ENCODE measurements at places on chromosomes 5 and 9.
A peak's percentile ranks its signal among the peaks of the same experiment; 100 is the strongest.

DNA sequence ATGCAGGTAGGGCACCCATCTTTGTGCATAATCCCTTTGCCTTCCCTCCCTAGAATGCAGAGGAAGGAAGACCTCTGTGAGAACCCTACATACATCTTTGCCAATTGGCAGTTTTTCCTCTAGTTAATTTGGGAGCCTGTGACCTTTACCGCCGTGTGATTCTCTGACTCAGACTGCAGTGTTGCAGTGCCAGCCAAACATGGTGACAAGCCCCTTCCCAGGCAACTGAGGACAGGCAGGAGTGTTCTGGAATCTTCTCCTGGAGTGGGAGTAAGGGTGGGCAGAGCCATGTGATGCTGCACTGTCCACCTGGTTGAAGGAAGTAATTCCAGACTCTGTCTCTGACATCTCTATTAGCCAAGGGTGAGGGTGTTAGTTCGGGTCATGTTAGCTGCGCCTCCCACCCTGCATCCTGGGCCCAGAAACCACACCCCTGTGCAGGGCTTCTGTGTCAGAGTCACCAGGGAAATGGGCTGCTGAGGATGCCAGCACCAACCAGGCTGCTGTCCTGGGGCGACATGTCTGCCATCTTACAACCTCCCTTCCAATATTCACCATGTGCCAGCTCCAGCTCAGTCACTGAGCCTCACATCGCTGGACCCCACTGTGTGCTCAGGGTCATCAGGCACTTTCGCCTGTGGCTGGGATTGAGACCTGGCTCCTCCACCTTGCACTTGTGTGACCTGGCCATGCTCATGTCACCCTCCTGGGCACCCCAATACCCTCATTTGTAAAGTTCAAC lies 21.8 kb downstream of the KCNIP1 start:
- DNase-seq = no peak

DNA sequence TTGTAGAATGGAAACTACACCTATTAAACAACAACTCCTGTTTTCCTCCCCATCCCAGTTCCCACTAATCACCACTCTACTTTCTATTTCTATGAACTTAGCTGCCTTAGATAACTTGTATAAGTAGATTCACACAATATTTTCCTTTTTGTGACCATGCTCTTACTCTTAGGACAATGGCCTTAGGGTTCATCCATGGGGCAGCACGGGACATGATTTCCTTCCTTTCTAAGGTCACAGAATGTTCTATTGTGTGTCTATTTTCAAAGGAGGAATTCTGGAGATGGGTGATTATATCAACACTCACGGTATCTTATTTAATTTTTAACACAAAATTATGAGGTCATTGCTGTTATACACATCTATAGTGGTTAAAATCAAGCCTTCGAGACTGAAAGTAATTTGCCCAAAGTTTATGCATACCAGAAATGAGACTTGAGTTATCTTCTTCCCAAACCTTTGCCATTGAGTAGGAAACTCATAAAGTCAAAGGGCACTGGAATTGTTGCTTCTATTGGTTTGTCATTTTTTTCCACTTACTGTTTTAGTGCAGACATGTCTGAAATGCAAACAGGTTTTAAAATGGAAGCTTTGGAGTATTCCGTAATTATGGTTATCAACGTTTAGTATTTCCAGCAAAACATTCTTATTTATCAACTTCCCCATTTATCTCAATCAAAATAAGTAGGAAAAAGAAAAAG lies 23.6 kb downstream of the CTSL start:
- DNase-seq = no peak

GRCh38 chr5:97844797-97845196 lies 661.8 kb upstream of the RIOK2 start:
- no peak for DNase-seq

GRCh38 chr9:87370049-87370685 lies 127.5 kb upstream of the DAPK1 start:
- no peak for DNase-seq

GRCh38 chr5:107523029-107523680 lies 147.6 kb downstream of the EFNA5 start:
- DNase-seq = no peak

DNA sequence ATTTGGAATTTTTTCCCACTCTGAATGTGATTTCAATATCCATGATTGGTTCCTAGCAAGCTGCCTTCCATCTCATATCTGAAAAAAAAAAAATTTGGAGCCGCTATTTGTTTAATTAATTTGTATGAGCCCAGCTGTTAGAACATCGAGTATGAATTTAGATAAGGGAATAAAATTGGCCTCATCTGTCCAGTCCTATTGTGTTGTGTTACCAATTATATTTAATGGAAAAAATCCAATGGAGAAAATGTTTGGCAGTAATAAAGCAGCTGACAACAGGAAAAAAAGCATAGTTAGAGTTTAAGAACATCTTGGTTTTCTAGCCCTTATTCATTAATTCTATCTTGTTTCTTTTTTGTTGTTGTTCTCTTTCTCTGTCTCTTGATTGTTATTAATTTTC lies 735.6 kb upstream of the RIOK2 start:
- DNase-seq = no peak

GRCh38 chr5:60257596-60258271 lies 364.2 kb upstream of the PDE4D start:
- DNase-seq = no peak

GRCh38 chr9:7536310-7536939 lies 263.2 kb downstream of the DMAC1 start:
- DNase-seq = peak; percentile 51

DNA sequence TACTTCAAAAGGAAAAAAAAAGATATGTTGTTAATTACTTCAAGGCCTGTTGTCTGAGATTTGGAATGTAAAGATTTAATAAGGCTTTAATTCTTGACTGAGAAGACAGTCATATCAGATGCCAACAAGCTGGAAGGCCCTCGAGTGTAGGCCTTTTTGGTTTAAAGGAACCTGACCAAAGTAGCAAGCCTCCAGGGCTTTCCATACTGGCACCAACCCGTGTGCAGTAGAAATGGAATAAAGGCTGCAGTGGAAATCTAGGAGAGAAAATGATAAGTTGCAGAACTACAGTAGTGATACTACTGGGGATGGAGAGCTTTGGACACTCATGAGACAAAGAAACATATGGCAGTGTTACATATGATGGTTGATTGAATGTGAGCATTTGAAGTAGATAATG lies 358.0 kb downstream of the TAF11L14 start:
- DNase-seq = no peak

GRCh38 chr9:136565086-136565714 lies 19.4 kb upstream of the NOTCH1 start:
- DNase-seq = peak; percentile 70

- DNase-seq = no peak
Measured at GRCh38 chr5:119368238-119368630, 12.4 kb downstream of the TNFAIP8 start.
